ENCODE measurements at places on chromosomes 13 and 19.

GRCh38 chr19:44345959-44346358 is 10.5 kb downstream of the ZNF112 start:
- no peak for DNase-seq

DNA sequence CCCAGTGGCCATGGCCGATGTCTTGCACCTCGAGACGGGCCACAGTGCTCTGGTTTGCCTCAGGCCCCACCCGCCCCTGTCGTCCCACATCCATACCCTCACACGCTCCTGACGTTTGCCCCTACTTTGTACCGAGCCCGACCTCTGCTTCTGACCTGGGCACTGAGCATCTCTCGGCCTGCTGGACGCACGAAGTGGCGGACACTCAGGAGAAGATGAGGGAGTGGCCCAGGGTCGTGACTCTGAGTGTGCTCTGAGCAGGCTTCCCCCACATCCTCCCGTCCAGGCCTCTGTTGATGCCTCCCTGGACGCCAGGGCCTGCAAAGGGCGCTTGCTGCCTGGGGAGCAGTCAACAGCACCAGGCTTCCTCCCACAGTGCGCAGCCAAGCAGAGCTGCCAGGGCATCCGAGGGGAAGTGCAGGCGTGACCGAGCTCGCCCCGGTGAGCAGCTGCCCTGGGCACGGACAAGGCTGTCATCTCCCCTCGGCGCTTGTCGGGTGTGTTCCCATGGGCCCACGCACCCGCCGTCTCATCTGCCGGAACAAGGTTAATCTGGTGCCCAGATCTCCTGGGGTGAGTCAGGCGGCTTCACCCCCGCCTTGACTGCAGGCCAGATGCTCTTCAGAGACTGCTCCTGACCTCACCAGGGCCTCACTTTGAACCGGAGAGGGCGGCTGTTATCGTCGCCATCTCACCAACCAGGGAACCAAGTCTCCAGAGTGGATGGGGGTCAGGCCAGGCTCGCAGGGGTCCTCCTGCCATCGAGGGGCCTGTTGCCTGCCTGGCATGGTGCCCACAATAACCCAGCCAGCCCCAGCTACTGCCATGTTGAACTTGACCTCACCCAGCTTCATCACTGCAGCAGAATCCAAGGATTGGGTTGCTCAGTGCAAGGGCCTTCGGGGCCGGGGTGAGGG is 27.2 kb downstream of the COMP start:
- no peak for DNase-seq

GRCh38 chr19:21569494-21569865 is 64.1 kb downstream of the ZNF429 start:
- no peak for DNase-seq

DNA sequence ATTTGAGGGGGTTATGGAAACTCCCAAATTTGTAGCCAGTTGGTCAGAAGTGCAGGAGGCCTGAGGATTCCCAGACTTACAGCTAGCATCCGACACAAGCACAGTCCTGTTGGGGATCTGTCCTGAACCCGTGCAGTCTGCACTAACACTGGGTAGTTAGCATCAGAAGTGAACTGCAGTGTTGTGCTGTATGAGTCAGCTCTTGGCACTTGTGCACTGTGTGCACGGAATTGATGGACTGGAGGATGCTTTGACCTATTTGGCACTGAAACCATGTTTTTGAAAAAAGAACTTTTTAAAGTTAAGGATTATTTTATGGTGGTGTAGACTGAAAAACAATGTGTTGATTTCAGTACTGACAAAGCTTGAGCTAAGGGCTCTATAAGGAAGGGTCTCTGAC is 279.0 kb downstream of the NHLRC3 start:
- no peak for DNase-seq

- DNase-seq = no peak
Observed at GRCh38 chr13:112693831-112694497, 4.1 kb downstream of the ATP11A start.

DNA sequence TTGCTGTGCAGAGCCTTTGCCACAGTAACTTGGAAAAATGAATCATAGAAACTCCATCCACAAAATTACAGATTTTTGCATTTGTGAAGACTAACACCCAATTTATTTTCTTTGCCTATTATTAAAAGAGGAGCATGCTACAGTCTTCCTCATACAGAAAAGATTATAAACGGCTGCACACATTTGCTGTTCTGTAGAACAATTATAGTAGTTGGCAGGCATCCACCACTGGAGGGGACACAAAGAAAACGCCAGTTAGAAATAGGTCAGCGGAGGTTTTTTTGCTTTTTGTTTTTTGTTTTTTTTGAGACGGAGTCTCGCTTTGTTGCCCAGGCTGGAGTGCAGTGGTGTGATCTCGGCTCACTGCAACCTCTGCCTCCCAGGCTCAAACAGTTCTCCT is 51.6 kb downstream of the SACS start:
- DNase-seq = no peak

DNA sequence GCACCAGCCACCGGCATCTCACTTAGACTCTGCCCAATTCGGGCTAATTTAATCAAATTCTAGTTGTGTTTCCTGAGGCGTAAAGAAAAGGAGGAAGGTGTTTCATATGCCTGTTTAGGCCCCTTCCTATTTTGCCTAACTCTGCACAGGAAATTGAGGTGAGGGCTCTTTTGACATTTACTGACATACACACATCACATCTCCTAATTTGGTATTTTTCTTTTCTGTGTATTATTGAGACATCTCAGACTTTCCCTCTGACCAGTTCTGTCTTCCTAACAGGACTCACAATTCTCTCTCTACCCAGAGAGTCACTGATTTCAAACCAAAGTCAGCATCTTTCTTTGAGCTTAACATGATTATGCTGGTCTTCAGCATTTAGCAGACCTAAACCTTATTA is 7.9 kb downstream of the CEACAM3 start:
- DNase-seq = no peak

GRCh38 chr19:31339411-31339810 is 9.8 kb downstream of the TSHZ3 start:
- DNase-seq = no peak

DNA sequence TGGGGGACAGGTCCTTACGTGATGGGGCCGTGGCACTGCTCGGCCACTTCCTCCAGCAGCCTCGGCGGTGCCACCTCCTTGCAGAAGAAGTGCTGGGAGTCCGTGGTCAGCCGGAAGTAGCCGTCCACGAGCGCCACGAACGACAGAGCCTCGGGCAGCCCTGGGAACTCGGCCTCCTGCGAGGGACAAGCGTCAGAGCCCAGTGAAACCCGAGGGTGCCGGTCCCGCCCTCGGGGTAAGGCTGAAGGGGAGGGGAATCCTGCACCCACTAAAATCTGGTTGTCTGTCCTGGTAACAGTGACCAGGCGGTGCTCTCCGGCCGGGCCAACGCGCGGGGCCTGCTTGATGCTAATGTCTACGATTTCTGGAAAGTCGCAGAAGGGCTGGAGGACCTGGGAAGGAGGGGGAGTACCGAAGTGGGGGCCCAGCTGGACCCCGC is 6.4 kb downstream of the JAK3 start:
- DNase-seq = peak; percentile 72

GRCh38 chr19:28465371-28466086 is 747.4 kb downstream of the UQCRFS1 start:
- no peak for DNase-seq

DNA sequence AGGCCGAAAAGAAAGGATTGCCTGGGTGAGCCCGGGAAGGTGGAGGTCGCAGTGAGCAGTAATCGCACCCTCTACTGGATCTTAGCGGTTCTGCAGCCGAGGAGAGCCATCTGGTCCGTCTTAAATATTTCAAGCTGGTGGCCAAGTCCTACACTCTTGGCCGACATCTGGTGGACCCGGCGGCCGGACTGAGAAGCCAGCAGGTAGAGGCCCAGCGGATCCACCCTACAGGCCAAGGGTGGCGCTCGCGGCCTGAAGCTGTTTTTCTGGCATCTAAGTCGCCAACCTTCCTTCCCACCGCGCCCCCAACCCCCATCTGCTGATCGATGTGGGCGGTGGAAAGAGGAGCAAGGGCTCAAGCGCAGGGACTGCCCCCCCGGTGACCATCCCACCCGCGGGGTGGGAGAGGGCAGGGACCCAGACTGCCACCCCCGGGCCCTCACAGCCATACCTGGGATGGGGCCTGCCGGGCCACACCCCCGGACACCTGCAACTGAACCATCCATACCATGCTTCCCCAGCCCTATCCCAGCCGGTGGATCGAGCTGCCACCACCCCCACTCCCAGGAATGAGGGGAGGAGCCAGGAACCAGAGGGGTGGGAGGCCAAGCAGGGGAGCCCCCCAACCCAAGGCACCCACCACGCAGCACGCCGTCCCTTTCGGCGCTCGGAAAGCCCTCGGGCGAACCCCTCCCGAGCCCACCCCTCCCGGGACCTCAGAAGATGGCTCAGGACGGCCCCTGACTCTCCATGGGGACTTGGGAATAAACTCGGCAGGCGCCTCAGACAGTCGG is 46.3 kb upstream of the ZNF730 start:
- DNase-seq = no peak

DNA sequence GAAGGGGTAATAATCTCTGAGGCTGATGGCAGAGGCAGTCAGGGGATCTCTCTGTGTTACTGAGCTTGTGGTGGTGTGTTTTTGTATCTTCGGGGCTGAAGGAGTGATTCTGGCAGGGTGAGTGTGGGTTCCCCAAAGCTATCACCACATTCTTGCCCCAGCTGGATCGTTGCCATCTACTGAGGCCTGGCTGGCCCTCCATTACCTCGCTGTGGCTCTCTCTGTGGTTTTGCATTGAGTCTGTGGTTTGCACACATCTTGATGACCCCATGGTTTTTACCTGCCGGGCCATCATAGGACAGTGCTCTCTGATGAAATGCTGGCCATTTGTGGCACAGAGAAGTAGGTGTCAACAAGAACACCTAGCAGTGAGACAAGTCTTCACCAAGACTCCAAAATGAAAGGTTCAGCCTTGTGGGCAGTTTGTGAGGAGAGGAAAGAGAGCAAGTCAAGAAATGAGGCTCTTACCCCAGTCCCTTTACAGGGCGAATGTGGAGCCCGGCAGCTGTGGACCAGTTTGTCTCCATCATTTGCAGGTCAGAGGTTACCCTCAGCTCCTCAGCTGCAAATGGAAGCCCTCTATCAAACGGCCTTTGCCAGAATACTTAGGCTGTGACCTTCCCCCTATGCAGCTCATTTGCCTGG is 69.0 kb upstream of the NPAS1 start:
- no peak for DNase-seq

DNA sequence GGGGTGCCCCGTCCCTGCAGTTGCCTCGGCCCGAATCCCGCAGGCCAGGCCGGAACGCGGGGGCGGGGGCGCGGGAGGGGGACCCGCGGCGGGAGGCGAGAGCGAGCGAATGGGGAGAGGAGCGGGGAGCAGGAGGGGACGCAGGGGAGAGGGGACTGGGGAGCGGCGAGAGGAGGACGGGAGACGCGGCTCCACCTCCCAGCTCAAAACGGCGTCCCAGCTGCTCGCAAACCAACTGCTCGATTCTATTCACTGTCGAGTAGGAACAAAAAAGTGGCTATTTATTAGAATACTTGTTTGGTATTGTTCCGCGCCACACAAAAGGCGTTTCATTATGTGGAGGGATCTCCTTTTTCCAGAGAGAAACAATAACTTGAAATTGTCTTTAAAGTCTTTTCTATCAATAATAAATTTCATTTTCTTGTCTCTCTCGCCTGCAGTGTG is 10.6 kb upstream of the SOX1 start:
- no peak for DNase-seq

- no peak for DNase-seq
Observed at GRCh38 chr19:28242317-28242927, 970.5 kb downstream of the UQCRFS1 start.

DNA sequence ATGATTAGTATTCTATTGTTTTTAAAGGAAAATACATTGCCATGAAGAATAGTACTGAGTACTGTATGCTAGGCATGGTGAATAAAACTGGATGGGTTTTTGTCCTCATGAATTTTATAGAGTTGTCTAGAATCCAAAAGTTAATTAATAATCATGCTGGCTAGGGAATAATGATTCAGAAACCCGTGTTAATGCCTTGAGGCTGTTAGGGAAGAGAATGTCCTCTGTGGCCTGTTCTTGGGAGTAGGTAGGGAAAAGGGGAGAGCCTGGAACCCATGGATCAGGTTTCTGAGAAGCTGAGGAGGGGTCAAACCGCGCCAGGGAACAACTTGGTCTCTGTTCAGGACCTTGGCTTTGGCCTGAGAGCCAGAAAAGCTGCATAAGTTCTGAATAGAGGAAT is 1376.3 kb upstream of the SLC10A2 start:
- DNase-seq = no peak

- DNase-seq = no peak
Observed at GRCh38 chr13:37069597-37070103, 10.2 kb upstream of the SUPT20H start.

- no peak for DNase-seq
Observed at GRCh38 chr19:30144242-30144758, 202.3 kb downstream of the URI1 start.

GRCh38 chr19:17306285-17306714 is 628 bp downstream of the MRPL34 start:
- no peak for DNase-seq

- no peak for DNase-seq
Observed at GRCh38 chr19:5585461-5586299, 17.9 kb upstream of the TINCR start.

- DNase-seq = no peak
Observed at GRCh38 chr13:32175307-32175706, 139.9 kb downstream of the ZAR1L start.

DNA sequence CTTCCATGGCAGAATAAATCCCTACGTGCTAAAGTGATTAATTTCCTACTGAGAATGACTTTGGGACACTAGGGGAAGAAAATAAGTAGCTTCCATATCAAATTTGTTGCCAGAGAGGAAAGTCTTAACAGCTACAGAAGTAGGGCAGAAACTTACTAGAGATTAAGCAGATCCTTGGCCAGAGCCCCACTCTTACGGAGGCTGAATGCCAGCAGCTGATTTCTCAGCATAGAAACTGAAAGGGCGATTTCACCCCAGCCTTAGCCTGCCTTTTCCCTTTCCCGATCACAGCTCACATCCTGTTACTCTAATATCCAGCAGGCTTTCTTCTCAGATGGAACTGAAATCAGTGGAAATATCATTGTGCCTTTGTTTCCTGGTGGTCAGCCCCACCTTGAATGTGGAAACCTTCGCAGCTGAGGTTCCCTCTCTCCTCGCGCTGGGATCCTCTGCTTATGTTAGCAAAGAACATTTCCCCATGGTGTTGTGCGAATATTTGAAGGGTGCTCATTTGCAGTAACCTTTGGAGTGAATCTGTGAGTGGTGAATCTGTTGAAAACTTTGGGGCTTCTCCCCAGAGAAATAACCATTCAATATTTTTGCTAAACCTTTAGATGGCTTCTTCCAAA is 8.4 kb downstream of the FAM124A start:
- no peak for DNase-seq

GRCh38 chr19:2287585-2288337 is 5.8 kb upstream of the PEAK3 start:
- DNase-seq = no peak

DNA sequence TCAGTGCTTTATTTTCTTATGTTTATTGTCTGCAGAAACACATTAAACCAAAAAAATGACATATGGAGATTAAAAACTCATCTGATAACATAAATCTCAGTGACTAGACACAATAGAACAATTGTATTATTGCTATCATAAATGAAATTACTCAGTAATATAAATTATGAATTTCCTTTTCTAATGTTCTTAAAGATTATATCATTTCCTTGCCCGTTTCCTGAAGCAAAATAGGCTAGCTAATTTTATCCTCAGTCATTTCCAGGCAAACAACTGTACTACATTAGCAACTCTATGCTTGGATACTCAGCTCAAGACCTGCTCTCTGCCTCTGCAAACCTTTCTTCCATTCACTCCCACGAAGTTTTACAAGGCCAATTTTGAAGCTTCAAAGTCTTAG is 61.2 kb downstream of the RFC3 start:
- DNase-seq = no peak
